Fibroblast of lung (primary cell): ENCODE measurements at places on chromosomes 6 and 20. TPM values are rescaled to one million over a fixed set of nuclear protein-coding genes. Genes with fewer than 3 reads are reported as not detected.
A peak's percentile ranks its signal among the peaks of the same experiment; 100 is the strongest.

GRCh38 chr6:1698527-1698926 lies 88.8 kb downstream of the FOXC1 start:
- no peak for DNase-seq

DNA sequence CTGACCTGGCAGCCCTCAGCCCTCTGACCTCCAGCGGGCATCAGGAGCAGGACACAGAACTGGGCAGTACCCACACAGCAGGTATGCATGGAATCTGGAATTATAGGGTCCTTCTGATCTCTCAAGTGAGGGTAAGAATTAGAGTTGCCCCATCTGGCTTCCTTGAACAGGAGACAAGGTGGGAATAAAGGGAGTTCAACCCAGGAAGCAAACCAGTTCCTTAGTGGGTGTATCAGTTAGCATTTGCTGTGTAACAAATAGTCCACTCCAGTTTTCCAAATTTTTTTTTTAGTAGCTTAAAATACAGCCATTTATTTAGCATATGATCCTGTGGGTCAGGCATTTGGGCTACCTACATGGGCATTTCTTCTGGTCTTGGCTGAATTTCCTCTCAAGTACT lies 15.7 kb downstream of the MAVS start:
- no peak for DNase-seq

Gene OR14J1
- total RNA-seq = not detected in 2 replicates

- DNase-seq = peak; percentile 92
Measured at GRCh38 chr6:35096129-35096862, 44.8 kb downstream of the TCP11 start.

Gene BPIFB4
- not detected in 2 replicates for total RNA-seq

GRCh38 chr6:90274451-90275030 lies 22.1 kb downstream of the BACH2 start:
- DNase-seq = no peak

DNA sequence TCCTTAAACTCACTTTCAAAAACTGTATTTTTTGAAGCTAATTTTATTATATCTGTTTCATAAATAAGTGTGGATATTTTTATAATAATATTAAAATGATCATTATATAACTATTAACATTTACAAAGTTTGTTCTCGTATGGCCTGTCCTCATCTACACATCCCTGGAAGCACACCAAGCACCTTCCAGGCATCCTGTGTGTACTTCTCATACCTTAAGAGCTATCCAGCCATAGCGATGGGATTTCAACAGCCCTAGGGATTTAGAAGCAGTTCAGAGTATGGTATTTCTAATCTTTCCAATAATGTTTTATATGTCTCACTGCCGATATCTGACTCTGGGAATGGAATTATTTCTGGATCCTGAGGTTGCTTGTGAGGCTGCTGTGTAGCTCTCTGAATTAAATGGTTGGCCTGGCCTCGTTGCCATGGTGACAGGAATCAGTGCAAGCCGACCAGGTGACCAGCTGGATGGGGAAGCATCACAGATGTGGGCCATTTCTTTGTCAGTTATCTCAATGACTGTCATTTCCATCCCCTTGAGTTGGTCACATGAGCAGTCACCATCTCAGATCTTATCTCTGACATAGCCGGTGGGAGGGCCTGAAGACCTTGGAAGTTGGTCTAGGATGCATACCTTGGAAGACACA lies 265.2 kb upstream of the RIN2 start:
- no peak for DNase-seq

Gene MYO6
- total RNA-seq = 14.4 and 24.9 TPM in 2 replicates

Gene PACRG
- 0.26 and 0.66 TPM in 2 replicates for total RNA-seq

- DNase-seq = no peak
Measured at GRCh38 chr6:43945768-43946080, 175.7 kb downstream of the VEGFA start.

- DNase-seq = peak; percentile 51
Measured at GRCh38 chr20:45752746-45753145, 30.6 kb downstream of the SPINT4 start.

GRCh38 chr6:17972074-17972952 lies 15.1 kb downstream of the KIF13A start:
- DNase-seq = no peak

DNA sequence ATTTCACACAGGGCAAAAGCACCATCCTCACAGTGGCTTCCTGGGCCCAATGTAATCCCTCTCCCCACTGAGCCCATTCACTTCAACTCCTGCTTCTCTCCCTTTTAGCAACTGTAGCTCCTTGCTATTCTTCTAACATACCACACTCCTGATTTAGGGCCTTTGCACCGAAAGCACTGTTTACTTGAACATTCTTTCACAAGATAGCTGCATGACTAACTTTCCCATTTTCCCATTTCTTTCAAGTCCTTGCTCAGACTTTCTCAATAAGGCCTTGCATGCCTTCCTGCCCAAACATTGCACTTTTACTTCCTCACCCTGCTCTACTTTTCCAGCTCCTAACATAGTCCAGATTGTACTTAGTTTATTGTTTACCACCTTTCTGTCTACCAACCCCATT lies 73.0 kb downstream of the SHPRH start:
- peak; percentile 81 for DNase-seq

- DNase-seq = peak; percentile 67
Measured at GRCh38 chr6:4809999-4810918, 34.1 kb downstream of the CDYL start.

Gene MTRF1L
- 13.4 and 15.7 TPM in 2 replicates for total RNA-seq

GRCh38 chr6:52155791-52156576 lies 30.2 kb upstream of the IL17A start:
- DNase-seq = peak; percentile 12

Gene IL17F
- not detected in 2 replicates for total RNA-seq

Gene F13A1
- under 0.01 TPM in 1 of 2 replicates, not detected in the other for total RNA-seq

- DNase-seq = no peak
Measured at GRCh38 chr6:159104931-159105330, 60.1 kb upstream of the TAGAP start.
